NCI-H1105 treated with DMSO at 0.1 percent for 48 hours (cell line): ENCODE measurements at places on chromosomes 7 and 10.

- no peak for DNase-seq
Observed at GRCh38 chr10:128908099-128908498, 558.9 kb upstream of the MGMT start.

DNA sequence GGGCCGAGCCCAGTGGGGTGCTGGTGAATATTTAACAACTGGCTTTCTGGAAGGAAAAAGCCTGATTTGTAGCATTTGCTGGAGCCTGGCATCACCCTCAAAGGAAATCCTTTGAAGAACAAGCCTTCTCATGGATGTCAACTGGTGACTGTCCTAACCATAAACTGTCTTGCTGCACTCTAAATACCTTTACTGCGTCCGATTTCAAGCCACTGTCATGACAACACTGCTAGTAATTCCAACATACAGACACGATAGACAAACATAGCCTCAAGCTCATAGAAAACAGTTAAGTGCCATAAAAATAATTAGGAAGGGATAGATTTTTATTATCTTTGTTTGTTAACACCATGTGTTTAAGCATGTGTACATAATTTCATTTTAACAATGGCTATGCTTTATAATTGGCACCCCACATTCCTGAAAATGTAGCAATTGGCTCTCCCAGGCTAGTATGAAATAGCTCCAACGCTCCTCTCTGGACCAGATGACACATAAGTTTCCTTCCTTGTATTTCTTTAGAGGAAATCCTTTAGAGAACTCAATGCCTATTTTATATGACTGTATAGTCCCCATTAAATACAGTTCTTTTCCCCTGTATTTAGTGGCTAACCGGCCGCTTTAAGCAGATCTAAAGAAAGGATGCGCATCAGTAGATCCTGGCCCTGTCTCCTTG, 273.4 kb downstream of the PRPF18 start:
- DNase-seq: no peak

- DNase-seq: no peak
Observed at GRCh38 chr10:17771017-17771416, 19.0 kb downstream of the TMEM236 start.

DNA sequence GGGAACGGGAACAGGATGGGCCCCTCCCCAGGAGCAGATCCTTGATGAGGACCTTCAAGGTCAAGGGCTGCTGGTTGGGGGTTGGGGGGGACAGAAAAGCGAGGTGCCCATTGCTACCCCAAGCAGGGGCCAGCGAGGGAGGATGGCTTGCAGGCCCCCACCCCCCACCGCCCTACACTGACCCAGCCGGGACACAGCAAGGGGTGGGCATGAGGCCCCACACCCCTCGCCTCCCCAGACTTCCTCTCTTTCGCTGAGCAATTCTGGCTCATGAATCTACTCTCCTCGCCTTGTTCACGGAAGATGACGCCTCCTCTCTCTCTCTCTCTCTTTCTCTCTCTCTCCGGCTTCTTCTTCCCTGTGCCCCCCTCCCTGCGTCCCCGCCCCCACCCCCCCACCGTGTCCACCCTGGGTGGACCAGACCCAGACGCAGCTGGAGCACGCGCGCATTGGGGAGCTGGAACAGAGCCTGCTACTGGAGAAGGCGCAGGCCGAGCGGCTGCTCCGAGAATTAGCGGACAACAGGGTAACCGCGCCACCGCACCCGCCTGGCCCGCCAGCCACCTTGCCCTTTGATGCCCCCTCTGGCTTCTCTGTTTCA, 81.1 kb upstream of the GTF2IRD1 start:
- DNase-seq: no peak

- DNase-seq: no peak
Observed at GRCh38 chr7:130777426-130777825, 43.4 kb upstream of the KLF14 start.

DNA sequence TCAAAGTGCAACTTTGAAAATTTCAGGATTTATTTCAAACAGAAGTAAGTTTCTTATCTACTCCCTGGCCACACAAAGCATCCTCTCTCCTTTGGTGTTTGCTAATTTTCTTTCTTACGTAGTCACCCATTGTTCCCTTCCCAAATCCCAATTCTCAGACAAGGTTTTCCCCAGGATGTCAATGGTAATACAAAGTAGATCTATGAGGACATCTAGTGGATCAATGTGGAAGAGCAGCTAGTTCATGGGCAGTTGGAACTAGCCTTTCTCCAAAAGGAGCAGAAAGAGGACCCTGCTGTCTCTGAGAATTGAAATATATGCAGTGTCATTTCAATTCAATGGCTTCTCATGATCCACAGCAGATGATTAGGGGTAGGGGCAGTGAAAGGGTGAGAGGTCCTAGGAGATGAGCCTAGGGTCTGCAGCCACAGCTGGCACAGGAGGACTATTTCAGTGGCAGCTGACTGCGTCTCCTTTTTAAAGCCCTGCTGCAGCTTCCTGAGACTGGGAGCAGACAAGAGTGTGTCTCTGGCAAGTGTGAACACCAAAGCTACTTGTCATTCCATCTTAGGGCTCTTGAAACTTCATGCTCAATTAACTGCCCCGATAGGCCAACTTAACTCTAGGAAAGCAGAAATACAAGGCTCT, 632.6 kb downstream of the KCNMA1 start:
- DNase-seq: peak; percentile 26

DNA sequence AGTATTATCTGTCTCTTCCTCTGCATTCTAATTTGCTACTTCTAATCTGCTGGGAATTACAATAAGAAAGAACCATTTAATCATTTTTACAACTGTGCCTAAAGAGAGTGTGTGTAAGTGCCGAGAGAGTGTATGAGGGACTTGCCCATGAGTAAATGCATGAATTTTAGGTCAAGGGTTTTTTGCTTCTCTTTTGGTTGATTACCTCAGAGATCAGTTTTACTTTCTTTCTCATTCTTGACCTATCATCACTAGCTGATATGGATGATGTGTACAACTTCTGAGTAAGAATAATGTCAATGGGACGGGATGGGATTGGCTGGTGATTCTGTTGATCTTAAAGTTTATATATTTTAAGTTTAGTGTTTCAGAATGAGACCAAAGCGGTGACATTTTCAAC, 47.8 kb downstream of the IKZF1 start:
- DNase-seq: no peak

DNA sequence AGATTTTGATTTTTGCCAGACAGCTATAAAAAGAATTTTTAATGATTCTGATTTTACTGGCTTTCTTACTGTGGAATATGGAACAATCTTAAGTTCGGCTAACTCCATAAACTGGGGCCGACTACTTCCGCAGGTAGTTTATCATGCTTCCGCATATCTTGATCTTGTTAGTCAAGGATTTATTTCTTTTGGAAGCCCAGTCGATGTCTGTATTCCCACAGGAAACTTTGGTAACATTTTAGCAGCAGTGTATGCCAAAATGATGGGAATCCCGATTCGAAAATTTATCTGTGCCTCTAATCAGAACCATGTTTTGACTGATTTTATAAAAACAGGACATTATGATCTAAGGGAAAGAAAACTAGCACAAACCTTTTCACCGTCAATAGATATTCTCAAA, 8.1 kb downstream of the THNSL1 start:
- DNase-seq: no peak

GRCh38 chr7:884191-885003, 8.0 kb downstream of the GET4 start:
- DNase-seq: no peak

DNA sequence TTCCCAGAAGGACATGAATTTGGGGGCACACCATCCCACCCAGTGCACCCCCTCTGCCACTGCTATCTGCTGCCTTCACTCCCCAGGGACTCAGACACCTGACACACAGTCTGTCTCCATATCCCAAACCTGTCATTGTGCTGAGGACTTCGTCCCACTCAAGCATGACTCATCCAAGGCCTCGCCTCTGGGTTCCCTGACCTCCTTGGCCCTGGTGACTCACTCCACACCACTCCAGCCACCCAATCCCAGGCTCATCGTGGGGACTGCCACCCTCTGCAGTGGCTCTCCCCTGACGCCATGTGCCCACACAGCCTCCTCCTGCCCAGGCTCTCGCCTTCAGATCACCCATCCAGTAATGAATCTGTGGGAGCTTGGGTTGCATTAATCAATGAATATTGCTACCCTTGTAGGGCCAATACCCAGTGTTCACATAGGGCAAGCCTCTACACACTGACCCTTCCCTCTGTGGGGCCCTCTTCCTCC, 6.6 kb upstream of the INSIG1 start:
- DNase-seq: no peak

DNA sequence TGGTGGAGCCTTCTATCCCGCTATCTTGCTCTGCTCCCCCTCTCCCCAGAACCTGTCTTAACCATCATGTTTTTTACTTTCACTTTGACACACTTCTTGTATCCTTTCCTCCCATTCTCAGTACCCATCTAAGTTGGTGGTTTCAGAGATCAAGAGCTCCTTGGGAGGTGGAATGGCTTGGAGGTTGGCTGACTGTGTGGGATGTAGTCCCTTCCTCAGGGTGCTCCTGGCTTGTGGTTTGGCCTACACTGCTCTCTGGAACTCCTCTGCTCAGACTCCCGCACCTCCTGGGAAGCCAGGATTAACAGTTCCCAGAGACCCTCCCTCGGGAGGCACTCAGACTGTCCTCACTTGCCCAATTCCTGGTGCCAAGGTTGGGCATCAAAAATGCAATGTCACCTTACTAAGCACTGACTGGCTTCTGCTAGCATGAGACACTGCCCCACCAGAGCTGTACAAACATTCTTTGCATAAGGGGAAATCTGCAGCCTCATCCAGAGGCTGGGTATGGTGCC, 93.1 kb upstream of the NAMPT start:
- no peak for DNase-seq

- no peak for DNase-seq
Observed at GRCh38 chr7:146926841-146927240, 810.2 kb downstream of the CNTNAP2 start.

DNA sequence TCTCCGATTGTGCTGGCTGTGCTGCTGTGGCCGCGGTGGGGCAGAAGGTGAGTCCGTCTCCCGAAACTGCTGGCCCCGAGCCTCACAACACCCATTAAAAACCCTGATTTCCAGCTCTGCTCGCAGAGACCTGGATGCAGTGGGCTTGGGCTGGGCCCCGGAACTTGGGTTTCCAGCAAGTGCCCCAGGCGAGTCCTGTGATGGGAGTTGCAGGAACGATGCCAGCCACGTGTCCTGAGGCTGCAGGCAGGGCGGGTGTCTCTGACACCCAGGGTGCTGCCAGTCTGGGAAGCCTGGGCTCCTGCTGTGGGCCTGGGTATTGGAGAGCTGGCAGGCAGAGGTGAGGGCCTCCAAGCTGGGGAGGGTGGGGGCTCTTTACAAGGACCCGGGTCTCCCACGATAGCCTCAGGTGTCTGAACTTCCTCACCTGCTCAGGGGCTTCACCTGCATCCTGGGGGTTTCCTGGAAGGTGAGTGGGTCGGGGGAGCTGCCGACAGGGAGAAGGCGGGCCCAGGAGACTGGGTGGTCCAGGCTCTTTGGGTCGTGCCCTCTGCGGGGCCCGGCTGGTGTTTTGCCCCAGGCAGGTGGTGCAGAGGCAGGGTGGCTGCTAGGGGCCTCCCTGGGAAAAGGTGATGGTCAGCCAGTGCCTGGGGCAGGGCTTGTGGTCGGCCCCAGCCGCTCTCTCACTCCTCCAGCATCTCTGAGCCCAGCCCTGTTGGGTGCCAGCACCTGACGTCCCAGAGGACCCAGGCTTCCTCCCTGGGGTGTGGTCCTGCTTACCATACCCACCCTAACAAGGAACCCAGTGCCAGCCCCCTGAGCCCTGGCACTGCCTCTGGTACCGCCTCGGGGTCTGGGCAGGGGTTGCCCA, 180.3 kb downstream of the DNAJB6 start:
- no peak for DNase-seq

DNA sequence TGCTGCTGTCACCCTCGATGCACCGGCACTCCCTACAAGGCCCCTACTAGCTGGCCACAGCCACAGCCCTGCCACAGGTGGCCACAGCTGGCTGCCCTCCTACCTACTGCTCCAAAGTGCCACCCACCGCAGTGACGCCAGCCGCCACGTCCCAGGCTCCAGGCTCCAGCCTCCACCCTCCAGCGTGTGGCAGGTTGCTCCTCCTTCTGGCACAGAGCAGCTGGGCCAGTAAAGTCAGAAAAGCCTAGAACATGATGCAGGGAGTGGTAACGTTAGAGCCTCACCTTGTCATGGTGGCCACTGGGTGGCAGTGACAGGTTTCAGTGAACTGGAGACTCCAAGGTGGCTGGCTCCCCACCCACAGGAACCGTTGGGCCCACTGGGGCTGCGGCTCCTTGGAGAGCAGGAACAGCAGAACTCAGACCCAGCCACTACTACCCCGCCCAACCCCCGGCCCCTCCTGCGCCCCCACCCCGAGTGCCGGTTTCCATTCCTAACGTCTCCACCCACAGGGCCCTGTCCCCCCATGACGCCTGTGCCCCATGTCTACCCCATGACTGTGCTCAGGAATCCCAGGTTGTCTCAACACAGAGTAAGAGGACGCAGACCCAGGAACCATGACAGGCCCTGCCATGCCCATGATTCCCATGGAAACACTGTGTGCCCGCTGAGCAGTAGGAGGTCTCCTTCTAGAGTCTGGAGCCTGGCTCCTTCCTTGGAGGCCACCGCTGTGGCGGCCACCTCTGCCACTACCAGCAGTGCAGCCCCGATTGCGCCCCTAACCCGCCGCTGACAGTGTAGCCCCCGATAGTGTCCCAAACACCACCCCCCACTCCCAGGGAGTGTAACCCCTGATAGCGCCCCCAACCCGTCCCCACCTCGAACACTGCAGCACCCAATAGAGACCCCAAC, 52.3 kb upstream of the ZNF33B start:
- DNase-seq: peak; percentile 18

- DNase-seq: no peak
Observed at GRCh38 chr10:71755179-71755879, 18.0 kb downstream of the VSIR start.
